Bladder microvascular endothelial cell (primary cell): ENCODE measurements at places on chromosomes 12 and 14. TPM values are rescaled to one million over a fixed set of nuclear protein-coding genes. Genes with fewer than 3 reads are reported as not detected.

The CLEC4A gene
- total RNA-seq: 0.19 TPM in 1 of 2 replicates, not detected in the other

The EAPP gene
- total RNA-seq: 34.8 and 48.6 TPM in 2 replicates

The FAM90A1 gene
- total RNA-seq: not detected in 2 replicates

The TRIM9 gene
- total RNA-seq: not detected in 2 replicates

The TMEM233 gene
- total RNA-seq: 0.16 and 0.38 TPM in 2 replicates

The AGAP2 gene
- under 0.01 and 0.06 TPM in 2 replicates for total RNA-seq

The PLEKHA5 gene
- 8.6 and 15.2 TPM in 2 replicates for total RNA-seq

The SCNN1A gene
- total RNA-seq: 0.16 TPM in 1 of 2 replicates, not detected in the other

The FAM186B gene
- under 0.01 and 0.06 TPM in 2 replicates for total RNA-seq

The CCDC196 gene
- total RNA-seq: not detected in 2 replicates

The CPNE8 gene
- 11.2 and 22.3 TPM in 2 replicates for total RNA-seq

The FOXG1 gene
- total RNA-seq: not detected in 2 replicates

The ZNF385A gene
- 0.81 and 1.4 TPM in 2 replicates for total RNA-seq

The OR10G3 gene
- total RNA-seq: not detected in 2 replicates

The LRP10 gene
- total RNA-seq: 46.9 and 80.0 TPM in 2 replicates

The MMAB gene
- 11.8 and 27.4 TPM in 2 replicates for total RNA-seq

The C12orf60 gene
- total RNA-seq: 1.1 and 1.3 TPM in 2 replicates

The KRT8 gene
- total RNA-seq: 3.7 and 8.6 TPM in 2 replicates

The SPX gene
- total RNA-seq: 0.06 and 0.16 TPM in 2 replicates

The NAB2 gene
- total RNA-seq: 11.7 and 15.3 TPM in 2 replicates

The ZNF268 gene
- total RNA-seq: 16.0 and 29.3 TPM in 2 replicates

The STON2 gene
- total RNA-seq: 0.49 and 59.4 TPM in 2 replicates

The FAM222A gene
- total RNA-seq: under 0.01 and 0.25 TPM in 2 replicates

The ADCK1 gene
- total RNA-seq: 1.3 and 4.0 TPM in 2 replicates

The PPFIBP1 gene
- total RNA-seq: 66.1 and 550 TPM in 2 replicates

The TEX52 gene
- total RNA-seq: not detected in 2 replicates

The NPC2 gene
- total RNA-seq: 239 and 247 TPM in 2 replicates

The SLC38A4 gene
- total RNA-seq: under 0.01 and 4.2 TPM in 2 replicates

The TCL1B gene
- not detected in 2 replicates for total RNA-seq

The OR6C2 gene
- total RNA-seq: not detected in 2 replicates

The HPD gene
- total RNA-seq: not detected in 2 replicates

The ATF7IP gene
- 13.8 and 35.4 TPM in 2 replicates for total RNA-seq
